ENCODE measurements at places on chromosomes 11 and 22. TPM values are rescaled to one million over a fixed set of nuclear protein-coding genes. Genes with fewer than 3 reads are reported as not detected.

GRCh38 chr11:6413791-6414201 lies 5.1 kb downstream of the APBB1 start:
- no peak for DNase-seq
- H3K27ac ChIP-seq = no peak overlapping the region
- no peak overlapping the region for H3K4me3 ChIP-seq

The TOM1 gene
- polyA plus RNA-seq = 16.6 TPM

- H3K27me3 ChIP-seq = no peaks in the 10 kb centered on the region
- H3K27ac ChIP-seq = no peak overlapping the region
- no peaks in the 10 kb centered on the region for H3K4me1 ChIP-seq
- DNase-seq = no peak
Measured at GRCh38 chr11:92482492-92483060, 258.0 kb downstream of the FAT3 start.

The OTOG gene
- not detected for polyA plus RNA-seq

- H3K27ac ChIP-seq = no peak overlapping the region
- DNase-seq = no peak
- H3K4me1 ChIP-seq = peaks cover 6% of the 10 kb centered on the region
- no peaks in the 10 kb centered on the region for H3K27me3 ChIP-seq
Measured at GRCh38 chr11:100949443-100949842, 180.2 kb downstream of the PGR start.

The SCGB1D4 gene
- polyA plus RNA-seq = not detected

The SHANK3 gene
- not detected for polyA plus RNA-seq

- no peaks in the 10 kb centered on the region for H3K27me3 ChIP-seq
- H3K36me3 ChIP-seq = no peaks in the 10 kb centered on the region
- no peak overlapping the region for H3K4me3 ChIP-seq
- no peak overlapping the region for H3K27ac ChIP-seq
Measured at GRCh38 chr11:66684635-66685034, 6.9 kb upstream of the RBM4B start.

The NCR3LG1 gene
- not detected for polyA plus RNA-seq

DNA sequence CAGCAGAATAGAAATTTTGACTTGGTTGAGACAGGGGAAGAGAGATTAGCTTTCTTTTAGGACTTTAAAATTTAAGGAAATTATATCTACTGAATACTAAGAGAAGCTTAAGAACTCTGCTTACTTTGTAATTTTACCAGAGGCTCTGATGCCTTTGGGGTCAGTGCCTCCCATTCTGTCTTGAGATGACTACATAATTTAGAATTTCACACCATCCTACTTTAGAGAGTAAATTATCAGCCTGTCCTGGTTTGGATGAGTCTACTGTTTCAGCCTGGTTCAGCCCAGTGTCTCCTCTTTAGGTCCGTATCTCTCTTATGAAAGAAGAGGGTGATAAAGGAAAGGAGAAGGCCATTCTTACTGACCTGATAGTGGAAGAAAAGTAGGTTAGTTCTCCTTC lies 9.8 kb downstream of the NUCB2 start:
- no peaks in the 10 kb centered on the region for H3K27me3 ChIP-seq
- H3K36me3 ChIP-seq = no peaks in the 10 kb centered on the region
- no peaks in the 10 kb centered on the region for H3K4me1 ChIP-seq
- H3K27ac ChIP-seq = no peak overlapping the region
- DNase-seq = no peak
- H3K4me3 ChIP-seq = no peak overlapping the region

DNA sequence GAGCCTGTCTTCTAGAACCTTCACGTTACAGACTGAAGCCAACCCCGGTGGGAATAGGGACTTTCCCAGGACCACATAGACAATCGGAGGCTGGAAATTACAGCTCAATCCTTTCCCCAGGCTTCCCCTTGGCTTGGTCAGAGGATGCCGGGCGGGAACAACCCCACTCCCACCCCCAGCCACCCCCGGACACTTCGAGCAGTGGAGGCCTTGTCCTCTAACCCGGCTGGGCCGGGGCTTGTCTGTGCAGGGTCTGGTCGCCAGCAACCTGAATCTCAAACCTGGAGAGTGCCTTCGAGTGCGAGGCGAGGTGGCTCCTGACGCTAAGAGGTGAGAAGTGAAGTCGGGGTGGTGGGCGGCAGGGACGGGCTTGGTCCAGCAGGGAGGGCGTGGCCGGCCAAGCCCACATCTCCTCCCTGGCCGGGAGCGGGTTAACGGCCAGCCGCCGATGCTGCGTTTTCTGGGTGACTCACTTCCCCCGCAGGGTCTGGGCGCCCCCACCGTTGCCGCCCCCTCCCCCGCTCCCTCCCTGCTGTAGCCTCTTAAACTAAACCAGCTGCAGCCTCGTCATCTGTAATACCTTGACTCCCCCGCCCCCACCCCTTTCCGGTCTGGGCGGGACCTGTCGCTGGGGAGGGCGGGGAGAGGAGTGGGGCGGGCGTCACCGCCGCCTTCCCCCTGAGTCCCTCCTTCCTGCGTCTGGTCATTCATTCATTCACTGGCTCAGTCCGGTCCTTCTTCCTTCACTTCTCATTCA lies 1.5 kb downstream of the LGALS1 start:
- peak overlapping the region; percentile 86 for H3K4me3 ChIP-seq
- peak; percentile 94 for DNase-seq

DNA sequence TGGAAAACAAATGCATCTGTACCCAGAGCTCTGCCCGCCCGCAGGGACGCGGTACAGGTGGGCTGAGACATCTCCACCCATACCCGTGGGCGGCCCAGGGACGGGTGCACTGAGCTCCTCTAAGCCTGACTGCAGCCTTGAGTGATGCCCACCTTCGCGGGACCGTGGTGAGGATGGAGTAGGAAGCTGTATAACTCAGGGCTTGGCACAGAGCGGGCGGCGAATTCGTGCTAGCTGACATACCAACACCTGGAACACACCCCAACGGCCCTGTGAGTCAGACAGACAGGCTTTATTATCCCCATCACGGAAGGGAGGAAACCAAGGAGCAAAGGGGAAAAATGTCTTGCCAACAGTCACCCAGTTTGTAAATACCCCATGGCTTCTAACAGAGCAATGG lies 61.9 kb downstream of the SMCO4 start:
- H3K4me3 ChIP-seq = no peak overlapping the region
- H3K4me1 ChIP-seq = peaks cover 4% of the 10 kb centered on the region
- no peaks in the 10 kb centered on the region for H3K36me3 ChIP-seq
- DNase-seq = no peak
- H3K27me3 ChIP-seq = no peaks in the 10 kb centered on the region
- H3K27ac ChIP-seq = no peak overlapping the region

GRCh38 chr11:133386852-133387251 lies 145.4 kb downstream of the OPCML start:
- H3K27me3 ChIP-seq = peaks cover 8% of the 10 kb centered on the region
- H3K4me1 ChIP-seq = no peaks in the 10 kb centered on the region
- H3K36me3 ChIP-seq = no peaks in the 10 kb centered on the region
- no peak overlapping the region for H3K27ac ChIP-seq
- DNase-seq = no peak
- H3K4me3 ChIP-seq = no peak overlapping the region

The RDX gene
- 13.7 TPM for polyA plus RNA-seq

The UBASH3B gene
- 4.2 TPM for polyA plus RNA-seq

DNA sequence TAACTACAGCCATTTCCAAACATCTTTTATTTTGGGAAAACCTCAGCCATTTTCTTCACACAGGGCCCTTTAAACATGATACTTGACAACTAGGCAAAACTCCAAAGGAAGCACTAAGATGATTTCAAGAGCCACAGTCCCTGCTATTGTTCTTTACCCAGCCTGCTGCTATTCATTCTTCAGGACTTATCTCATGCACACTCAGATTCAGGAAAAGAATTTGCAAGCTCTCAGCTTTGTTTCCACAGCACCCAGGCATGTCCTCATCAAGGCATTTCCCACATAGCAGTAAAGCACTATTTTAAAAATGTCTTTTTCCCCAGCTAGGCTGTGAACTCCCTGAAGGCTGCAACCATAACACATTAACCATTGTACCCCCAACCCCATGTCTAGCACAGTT lies 609.3 kb upstream of the CCDC90B start:
- no peaks in the 10 kb centered on the region for H3K36me3 ChIP-seq
- H3K4me3 ChIP-seq = no peak overlapping the region
- H3K4me1 ChIP-seq = no peaks in the 10 kb centered on the region
- no peak overlapping the region for H3K27ac ChIP-seq
- DNase-seq = no peak

- no peaks in the 10 kb centered on the region for H3K4me1 ChIP-seq
- no peak for DNase-seq
- peaks cover 18% of the 10 kb centered on the region for H3K27me3 ChIP-seq
Measured at GRCh38 chr11:110491577-110492320, 62.0 kb downstream of the FDX1 start.

DNA sequence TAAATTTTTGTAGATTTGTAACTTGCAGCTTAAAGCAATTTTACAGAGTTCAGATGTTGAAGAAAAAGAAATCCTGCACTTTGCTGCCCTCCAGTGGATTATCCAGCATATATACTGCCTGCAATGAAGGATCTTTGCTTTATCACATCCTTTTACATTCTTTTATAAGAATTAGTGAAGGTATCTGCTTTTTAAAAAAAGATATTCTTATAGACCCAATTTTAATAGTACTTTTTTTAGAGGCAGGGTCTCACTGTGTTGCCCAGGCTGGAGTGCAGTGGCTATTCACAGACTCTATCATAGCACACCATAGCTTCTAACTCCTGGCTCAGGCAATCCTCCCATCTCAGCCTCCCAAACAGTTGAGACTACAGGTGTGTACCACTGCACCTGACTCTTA lies 60.7 kb downstream of the TTC17 start:
- no peaks in the 10 kb centered on the region for H3K4me1 ChIP-seq
- H3K27me3 ChIP-seq = no peaks in the 10 kb centered on the region
- peak; percentile 5 for DNase-seq
- H3K36me3 ChIP-seq = peaks cover 13% of the 10 kb centered on the region
- no peak overlapping the region for H3K4me3 ChIP-seq

GRCh38 chr22:31250740-31251600 lies 38.9 kb downstream of the LIMK2 start:
- no peaks in the 10 kb centered on the region for H3K36me3 ChIP-seq
- no peaks in the 10 kb centered on the region for H3K27me3 ChIP-seq
- H3K4me3 ChIP-seq = no peak overlapping the region
- H3K4me1 ChIP-seq = peaks cover 28% of the 10 kb centered on the region
